NCI-H146 (cell line): ENCODE measurements at places on chromosomes 3 and 15.

GRCh38 chr3:129614927-129615363 lies 8.5 kb upstream of the PLXND1 start:
- no peak for DNase-seq

DNA sequence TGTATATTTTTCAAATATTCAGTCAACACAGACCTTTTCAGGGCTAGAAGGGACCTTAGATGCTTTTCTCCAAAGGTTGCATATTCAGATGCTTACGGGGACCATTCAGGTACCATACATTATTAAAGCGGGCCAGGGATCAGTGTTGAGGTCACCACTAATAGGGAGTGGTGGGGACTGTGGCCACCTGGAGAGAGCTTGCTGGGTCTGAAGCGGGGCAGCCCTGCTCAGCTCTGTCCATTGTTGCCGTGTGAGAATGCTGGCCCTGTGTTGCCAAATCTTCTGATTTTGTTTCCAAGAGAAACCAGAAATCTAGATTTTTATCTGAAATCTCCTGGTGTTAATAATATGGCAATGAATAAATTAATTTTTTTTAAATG lies 23.7 kb downstream of the ABHD2 start:
- DNase-seq = peak; percentile 12

- peak; percentile 35 for DNase-seq
Observed at GRCh38 chr3:182052332-182052731, 340.6 kb downstream of the SOX2 start.

DNA sequence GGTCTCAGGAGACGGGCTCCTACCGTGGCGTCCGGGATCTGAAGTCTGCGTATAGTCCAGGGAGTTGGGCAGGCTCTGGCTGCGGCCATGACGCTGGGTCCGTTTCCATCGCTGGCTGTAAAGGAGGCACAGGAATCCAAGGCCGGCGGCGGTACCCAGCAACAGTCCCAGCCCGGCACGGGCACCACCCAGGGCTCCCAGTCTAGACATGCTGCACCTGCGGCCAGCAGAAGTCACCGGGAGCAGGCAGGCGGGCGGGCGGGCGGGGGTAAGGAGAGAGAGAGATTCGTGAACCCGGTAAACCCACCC lies 526 bp downstream of the RMDN3 start:
- DNase-seq = peak; percentile 27

DNA sequence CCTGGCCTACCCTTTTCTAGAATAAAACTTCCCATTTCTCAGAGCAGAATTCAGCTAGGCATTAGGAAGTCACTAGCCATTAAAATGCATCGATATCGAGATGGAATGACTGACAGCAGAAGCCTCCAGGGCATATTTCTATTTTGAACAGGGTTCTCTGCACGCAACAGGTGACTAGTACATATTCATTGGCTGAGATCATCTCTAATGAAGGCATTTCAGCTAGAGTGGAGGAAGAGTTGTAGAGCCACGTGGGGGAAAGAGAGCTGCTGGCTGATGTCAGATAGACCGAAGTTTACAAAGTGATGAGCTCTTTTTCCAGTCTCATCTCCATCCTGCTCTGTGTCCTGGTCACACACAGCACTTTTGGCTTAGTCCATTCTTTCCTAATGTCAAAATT lies 7.5 kb downstream of the TMEM40 start:
- no peak for DNase-seq

DNA sequence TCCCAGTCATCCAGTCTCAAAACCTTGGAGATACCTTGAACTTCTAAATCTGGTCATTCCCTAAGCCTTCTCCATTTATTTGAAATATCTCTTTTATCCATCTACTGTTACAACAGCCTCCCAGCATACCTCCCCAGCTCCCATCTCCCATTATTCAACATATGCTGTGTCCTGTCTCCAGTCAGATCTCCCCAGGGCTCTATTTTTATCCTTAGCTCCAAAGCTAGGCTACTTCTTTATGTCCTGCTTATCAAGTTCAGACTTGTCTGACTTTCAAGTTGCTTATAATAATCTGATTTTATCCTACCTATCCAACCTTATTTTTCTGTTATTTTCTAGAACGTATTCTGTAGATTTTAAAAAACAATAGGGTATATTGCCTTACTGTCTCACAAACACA lies 44.2 kb downstream of the IQGAP1 start:
- DNase-seq = no peak

DNA sequence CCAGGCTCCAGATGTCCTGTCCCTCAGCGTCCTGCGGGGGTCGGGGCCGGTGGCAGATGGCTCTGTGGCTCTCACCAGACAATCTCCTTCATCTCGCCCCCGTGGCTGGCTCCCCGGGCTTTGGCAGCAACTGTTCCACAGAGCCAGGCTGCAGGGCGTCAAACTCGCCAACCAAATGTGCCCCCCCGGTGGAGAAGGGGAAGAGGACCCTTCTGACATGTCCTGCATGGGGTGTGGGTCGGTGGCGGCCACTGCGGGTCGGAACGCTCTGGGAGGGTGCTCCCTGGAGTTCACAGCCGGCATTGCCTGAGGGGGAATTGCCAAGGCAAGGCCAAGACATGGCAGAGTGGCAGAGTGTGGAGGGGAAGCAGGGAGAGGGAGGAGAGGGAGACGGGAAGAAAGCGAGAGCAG lies 36.0 kb downstream of the BDH1 start:
- no peak for DNase-seq

- DNase-seq = no peak
Observed at GRCh38 chr3:1752205-1752604, 346.5 kb upstream of the CNTN4 start.

DNA sequence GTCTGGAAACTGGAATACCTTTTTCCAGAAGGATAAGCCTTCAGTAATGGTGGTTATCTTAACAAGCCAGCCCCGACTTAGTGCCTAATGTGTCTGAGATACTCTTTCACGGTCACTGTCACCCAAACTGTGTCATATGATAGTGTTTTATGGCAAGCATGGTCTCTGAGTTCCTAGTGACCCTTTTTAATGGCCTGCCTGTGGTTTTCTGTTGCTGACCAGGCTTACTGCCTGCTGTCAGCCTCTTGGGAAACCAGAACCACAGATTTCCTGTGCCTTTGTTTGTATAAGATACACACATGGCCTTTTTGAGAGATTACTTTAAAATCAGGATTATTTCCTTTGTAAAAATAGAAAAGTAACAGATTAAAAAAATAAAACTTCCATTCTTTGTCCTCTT lies 22.4 kb downstream of the HPS3 start:
- no peak for DNase-seq
